ENCODE measurements at places on chromosomes 3 and 15. TPM values are rescaled to one million over a fixed set of nuclear protein-coding genes. Genes with fewer than 3 reads are reported as not detected.

- DNase-seq = no peak
These were observed 75.4 kb downstream of the CMTM8 start for GRCh38 chr3:32313723-32314473.

Gene GP9
- polyA plus RNA-seq = not detected

DNA sequence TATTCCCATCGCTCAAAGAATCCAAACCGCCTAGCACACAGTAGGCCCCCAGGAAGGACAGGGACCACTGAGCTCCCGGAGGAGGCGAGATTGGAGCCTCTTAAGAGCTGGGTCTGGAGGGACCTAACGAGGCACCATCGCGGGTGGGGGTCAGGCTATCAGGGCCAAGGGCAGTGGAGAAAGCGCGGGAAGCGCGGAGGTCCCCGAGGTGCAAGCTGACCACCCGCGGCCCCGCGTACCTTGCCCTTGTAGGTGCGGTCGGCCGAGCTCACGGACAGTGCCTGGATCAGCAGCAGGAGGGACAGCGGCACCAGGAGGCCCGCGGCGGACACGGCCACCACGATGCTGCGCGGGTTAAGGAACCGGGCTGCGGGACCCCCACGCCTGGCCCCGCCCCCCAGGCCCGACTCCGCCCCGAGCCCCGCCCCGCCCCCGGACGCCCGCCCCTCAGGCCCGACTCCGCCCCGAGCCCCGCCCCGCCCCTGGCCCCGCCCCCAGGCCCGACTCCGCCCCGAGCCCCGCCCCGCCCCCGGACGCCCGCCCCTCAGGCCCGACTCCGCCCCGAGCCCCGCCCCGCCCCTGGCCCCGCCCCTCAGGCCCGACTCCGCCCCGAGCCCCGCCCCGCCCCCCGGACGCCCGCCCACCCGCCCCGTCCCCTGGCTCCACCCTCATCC is 3.9 kb downstream of the ZDHHC19 start:
- no peak for DNase-seq

Gene GABRR3
- not detected for polyA plus RNA-seq

GRCh38 chr3:141796081-141796888 is 33.1 kb downstream of the GRK7 start:
- no peak for DNase-seq

GRCh38 chr3:129702934-129703712 is 96.6 kb upstream of the PLXND1 start:
- no peak for DNase-seq

GRCh38 chr3:100400419-100400779 is 490 bp downstream of the TOMM70 start:
- no peak for DNase-seq

GRCh38 chr15:48671103-48672022 is 25.9 kb upstream of the FBN1 start:
- no peak for DNase-seq

Gene DCBLD2
- polyA plus RNA-seq = 272 TPM

Gene FRMD5
- polyA plus RNA-seq = 3.3 TPM

Gene BFSP2
- not detected for polyA plus RNA-seq

GRCh38 chr3:33438284-33438668 is 1.9 kb downstream of the UBP1 start:
- no peak for DNase-seq

- no peak for DNase-seq
These were observed 85.1 kb downstream of the DNAJB8 start for GRCh38 chr3:128381609-128382008.

DNA sequence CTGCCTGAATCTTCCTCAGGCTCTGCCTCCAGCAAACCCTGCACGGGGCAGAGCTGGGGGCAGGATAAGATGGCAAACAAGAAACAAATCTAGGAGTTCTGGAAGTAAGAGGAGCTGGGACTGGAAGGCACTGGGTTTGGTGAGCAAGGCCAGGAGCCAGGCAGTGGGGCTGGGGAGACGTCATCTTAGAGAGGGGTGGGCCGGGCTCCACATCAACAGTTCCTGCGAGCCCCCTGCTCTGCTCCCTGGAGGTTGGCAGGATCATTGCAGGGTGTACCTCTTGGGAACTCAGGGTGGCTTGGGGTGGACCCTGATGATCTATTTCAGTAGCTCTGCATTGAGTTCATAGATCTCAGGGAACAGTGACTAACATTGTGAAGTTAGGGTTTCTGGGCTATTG is 87.3 kb upstream of the PRR23E start:
- no peak for DNase-seq

GRCh38 chr3:58403513-58404109 is 30.0 kb downstream of the PDHB start:
- DNase-seq = no peak

Gene GOLGA8M
- polyA plus RNA-seq = 0.33 TPM

- DNase-seq = no peak
These were observed 92.8 kb downstream of the CCNL1 start for GRCh38 chr3:157067114-157067513.

GRCh38 chr3:10416730-10417300 is 88.6 kb downstream of the ATP2B2 start:
- no peak for DNase-seq

Gene MORC1
- polyA plus RNA-seq = not detected

Gene SERINC4
- 0.04 TPM for polyA plus RNA-seq

Gene PTH1R
- 0.76 TPM for polyA plus RNA-seq

DNA sequence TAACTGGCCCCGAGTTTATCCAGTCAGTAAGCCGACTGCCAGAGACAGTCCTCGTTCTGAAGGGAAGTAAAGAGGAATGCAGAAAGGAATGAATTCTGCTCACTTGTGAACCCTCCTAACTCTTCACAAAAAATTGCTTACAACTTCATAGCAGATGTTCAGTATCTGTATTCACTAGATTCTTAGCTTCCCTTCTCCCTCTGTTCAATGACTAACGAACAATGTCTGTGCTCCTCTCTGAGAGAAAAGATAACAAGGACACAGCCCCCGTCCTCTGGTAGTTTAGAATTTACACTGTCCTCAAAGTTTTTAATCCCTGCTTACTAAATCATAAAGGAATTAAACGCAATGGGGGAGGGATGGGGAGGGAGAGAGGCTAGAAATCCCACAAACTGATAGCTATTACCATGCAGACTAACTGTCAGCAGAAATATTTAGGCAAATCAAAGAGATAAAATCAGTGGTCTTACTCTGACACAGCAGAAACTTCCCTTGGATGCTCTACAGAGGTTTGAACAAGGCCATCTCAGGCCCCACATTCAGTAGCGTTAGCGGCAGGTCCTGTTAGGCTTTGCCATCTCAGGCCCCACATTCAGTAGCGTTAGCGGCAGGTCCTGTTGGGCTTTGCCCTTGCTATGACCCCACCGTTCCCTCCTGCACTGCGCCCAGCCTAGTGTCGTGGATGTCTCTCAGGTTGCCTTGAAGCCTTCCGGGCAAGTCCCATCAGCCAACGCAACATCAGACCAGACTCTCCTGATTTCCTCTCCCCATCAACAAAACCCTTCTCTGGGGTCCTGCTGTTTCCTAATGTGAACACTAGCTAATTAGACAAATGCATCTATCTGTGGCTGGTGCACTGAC is 23.4 kb downstream of the NRROS start:
- no peak for DNase-seq
